Stimulated activated CD4-positive, alpha-beta T cell treated with anti-CD3 and anti-CD28 coated beads, TNF-alpha, amount 100 ng/mL, for 1 hour (primary cell): ENCODE measurements at places on chromosomes 11 and 22.

DNA sequence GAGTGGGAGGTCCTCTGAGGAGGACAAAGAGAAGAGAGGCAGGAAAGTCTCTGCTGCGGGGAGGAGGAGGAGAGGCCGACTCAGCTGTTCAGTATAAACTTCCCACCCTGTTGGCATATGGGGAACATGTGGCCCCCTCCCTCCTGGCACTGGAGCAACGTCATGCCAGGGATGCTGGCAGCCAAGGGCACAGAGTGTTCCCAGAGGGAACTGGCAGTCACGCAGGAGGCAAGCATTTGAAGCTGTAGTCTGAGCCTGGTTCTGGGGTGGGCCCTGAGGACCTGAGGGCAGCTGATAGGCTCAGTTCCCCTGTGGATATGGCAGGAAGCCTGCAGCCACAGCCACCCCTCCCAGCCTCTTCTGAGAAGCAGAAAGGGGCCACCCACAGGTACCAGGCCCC is 67.1 kb upstream of the TSPAN18 start:
- no peak for DNase-seq

- no peak for DNase-seq
Measured at GRCh38 chr11:6232899-6233298, 1.5 kb downstream of the FHIP1B start.

DNA sequence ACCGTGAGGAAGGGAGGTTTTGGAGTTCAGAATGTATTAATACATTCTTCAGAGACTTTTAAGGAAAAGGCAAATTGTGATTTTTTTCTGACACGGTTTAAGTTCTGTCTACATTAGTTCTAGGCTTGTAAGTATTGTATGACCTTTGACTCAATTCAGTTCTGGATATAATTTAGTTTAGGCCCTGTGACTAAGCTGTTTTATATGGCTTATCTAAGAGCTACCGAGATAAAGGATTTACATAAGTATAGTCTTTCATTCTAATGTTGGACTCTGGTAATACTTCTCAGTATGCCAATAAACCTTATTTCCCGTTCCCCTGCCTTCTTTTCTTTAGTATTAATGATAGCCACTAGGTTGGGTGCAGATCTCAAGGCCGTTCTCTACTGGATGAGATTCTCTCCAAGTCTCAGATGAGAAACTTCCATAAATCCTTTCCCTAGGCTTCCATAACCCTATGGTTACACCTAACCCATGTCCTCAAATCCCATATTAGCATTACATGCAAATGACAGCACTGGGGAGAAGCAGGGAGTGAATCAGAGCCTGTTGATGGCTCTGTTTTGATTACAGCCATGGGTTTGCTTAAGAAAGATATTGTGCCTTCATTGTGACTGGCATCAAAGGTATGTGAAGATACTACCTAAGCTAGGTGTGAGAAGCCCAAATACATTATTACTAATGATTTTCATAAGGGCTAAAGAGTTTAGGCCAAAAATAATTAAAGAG is 38.7 kb downstream of the BARX2 start:
- DNase-seq, result no peak

DNA sequence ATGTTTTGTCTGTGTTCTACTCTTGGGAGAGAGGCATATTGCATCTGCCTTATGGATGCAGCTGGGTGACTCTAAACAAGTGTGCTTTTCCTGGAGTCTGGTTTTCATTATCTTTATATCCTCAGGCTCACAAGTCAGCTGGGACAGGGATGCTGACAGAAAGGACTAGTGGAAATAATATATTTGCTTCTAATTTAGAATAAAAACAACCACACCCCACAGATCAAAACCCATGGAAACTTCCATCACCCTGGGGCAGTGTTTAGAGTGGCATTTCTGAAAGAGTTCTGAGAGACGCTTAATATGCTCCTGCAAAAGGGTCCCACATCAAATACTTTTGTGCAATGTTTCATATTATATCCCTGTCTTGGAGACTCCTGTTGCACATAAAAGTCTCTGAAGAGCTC is 20.8 kb downstream of the KCNE3 start:
- DNase-seq, result no peak

- DNase-seq, result no peak
Measured at GRCh38 chr11:72816404-72816990, 2.3 kb downstream of the ATG16L2 start.

DNA sequence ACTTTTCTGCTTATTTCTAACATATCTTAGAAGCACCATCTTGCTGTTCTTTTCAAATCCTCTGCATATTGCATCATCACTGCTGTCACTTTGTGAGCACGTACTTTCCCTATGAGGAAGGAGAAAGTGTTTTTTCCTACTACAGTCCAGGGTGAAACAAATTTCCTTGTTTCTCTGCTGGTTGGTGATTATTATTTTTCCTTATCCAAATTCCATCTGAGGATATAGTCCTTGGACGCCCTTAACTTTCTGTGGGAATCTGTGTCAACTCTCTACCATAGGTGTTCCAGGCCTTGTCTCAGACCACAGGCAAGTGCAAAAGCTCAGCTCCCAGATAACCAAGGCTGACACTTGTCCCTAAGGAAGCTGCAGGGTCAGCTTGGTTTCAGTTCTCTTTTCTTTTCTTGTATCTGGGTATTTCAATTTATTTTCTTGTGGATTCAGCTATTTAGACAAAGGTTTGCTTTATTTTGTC is 29.4 kb upstream of the LYVE1 start:
- no peak for DNase-seq

DNA sequence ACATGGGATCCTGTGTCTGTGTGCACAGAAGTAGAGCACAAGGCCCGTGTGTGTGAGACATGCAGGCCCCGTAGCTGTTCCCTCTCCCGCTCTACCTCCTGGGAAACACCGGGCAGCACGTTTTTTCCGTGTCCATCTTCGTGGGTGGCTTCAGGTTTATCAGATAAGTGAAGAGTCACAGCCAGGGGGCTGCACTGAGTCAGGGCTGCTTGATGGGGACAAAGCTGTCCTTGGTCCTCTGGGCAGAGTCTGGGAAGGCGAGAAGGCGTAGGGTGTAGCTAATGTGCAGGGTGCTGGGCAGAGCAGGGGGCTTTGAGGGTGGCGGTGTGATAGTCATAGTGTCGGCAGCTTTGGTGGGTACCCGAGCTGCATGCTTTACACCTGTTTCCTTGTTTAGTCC is 23.7 kb downstream of the INCENP start:
- DNase-seq, result no peak

DNA sequence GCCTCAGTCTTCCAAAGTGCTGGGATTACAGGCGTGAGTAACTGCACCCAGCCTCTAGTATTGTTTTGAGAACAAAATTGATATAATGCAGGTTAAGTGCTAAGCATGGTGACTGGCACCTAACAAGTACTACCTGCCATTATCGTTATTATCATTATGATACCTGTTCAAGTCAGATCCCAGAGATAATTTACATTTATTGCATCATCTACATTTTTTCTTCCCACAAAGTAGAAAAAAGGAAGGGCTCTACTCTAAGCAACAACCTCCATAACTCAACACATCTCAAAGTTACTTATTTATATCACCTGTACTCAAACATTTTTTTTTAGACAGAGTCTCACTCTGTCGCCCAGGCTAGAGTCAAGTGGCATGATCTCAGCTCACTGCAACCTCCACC is 42.1 kb downstream of the DCDC1 start:
- no peak for DNase-seq

- DNase-seq, result no peak
Measured at GRCh38 chr11:70421123-70421522, 22.8 kb downstream of the CTTN start.

GRCh38 chr22:42444077-42444904 is 12.1 kb upstream of the NFAM1 start:
- DNase-seq, result peak; percentile 45

GRCh38 chr22:29260601-29261315 is 7.0 kb downstream of the RHBDD3 start:
- no peak for DNase-seq

DNA sequence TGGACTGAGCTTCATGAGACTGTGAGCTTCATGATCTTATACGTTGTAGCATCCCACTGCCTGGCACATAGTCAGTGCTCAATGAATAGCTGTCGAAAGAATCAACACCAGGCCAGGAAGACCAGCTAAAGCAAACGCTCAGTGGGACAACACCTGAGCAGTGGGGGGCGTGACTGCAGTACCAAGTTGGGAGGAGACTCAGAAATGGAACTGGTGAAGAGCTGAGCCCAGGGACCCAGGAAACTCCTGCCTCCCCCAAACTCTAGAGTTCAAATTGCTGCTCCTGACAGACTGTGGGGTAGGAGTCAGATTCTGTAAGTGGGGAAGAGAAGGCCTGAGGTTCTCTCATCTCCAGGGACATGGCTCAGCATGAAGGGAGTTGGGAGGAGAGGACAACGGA is 59.3 kb downstream of the MORC2 start:
- no peak for DNase-seq

GRCh38 chr11:96144553-96144952 is 198.4 kb downstream of the MAML2 start:
- DNase-seq, result no peak
